ENCODE measurements at places on chromosomes 13 and 19.
A peak's percentile ranks its signal among the peaks of the same experiment; 100 is the strongest.

- no peak for DNase-seq
- H3K36me3 ChIP-seq = no peaks in the 10 kb centered on the region
- no peaks in the 10 kb centered on the region for H3K27me3 ChIP-seq
- H3K4me3 ChIP-seq = no peak overlapping the region
- 0 out of 2 replicates have a peak, but pooled peaks cover 1% of the 10 kb centered on the region for H3K4me1 ChIP-seq
- H3K27ac ChIP-seq = no peak overlapping the region
These were observed 10.7 kb upstream of the ZNF175 start for GRCh38 chr19:51560339-51560738.

DNA sequence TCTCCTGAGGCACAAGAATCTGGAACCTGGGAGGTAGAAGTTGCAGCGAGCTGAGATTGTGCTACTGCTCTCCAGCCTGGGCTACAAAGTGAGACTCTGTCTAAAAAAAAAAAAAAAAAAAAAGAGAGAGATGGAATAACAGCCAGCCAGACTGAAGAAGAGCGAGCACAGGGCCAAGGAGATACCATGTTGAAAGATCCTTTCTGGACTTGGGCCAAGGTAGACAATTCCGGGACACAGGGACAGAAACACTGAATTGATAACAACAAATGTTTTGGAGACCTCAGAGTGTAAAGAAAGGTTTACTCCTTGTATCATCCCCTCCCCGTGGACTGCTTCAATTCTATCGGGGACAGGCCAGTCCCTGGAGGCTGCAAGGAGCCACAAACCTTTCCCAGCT is 4.6 kb downstream of the LPAR2 start:
- H3K27ac ChIP-seq = no peak overlapping the region
- H3K36me3 ChIP-seq = peaks cover 12% of the 10 kb centered on the region
- H3K4me3 ChIP-seq = no peak overlapping the region
- H3K27me3 ChIP-seq = no peaks in the 10 kb centered on the region

GRCh38 chr13:51479199-51479523 is 26.3 kb upstream of the INTS6 start:
- H3K27ac ChIP-seq = no peak overlapping the region
- H3K4me1 ChIP-seq = no peaks in the 10 kb centered on the region
- no peak overlapping the region for H3K4me3 ChIP-seq
- no peaks in the 10 kb centered on the region for H3K36me3 ChIP-seq

GRCh38 chr19:23762884-23763711 is 4.4 kb upstream of the ZNF681 start:
- H3K4me1 ChIP-seq = no peaks in the 10 kb centered on the region
- H3K4me3 ChIP-seq = peak overlapping the region; percentile 92
- no peak overlapping the region for H3K27ac ChIP-seq
- H3K36me3 ChIP-seq = no peaks in the 10 kb centered on the region

DNA sequence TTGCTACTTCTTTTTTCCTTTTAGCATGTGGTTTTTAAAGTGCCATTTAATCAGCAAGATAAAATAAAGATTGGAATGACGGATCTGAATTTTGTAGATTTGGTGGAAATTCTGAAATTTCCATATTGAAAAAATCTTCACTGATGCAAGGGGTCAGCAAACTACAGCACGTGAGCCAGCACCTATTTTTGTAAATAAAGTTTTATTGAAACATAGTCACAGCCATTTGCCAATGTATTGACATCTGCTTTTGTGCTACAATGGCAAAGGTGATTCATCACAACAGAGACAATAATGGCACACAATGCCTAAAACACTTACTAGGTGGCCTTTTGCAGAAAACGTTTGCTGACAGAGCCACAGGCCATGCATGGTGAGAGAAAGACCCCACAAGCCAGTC is 226.4 kb downstream of the ABCC4 start:
- no peaks in the 10 kb centered on the region for H3K27me3 ChIP-seq
- no peak overlapping the region for H3K4me3 ChIP-seq
- H3K36me3 ChIP-seq = no peaks in the 10 kb centered on the region
- DNase-seq = no peak

GRCh38 chr13:93151277-93151676 is 75.3 kb upstream of the GPC6 start:
- no peaks in the 10 kb centered on the region for H3K4me1 ChIP-seq
- no peaks in the 10 kb centered on the region for H3K36me3 ChIP-seq
- DNase-seq = no peak
- H3K27me3 ChIP-seq = no peaks in the 10 kb centered on the region
